ENCODE measurements at places on chromosomes 16 and 17.

- DNase-seq: no peak
These were observed 63.2 kb downstream of the RPH3AL start for GRCh38 chr17:289409-289808.

- no peak for DNase-seq
These were observed 63.2 kb upstream of the MARCHF10 start for GRCh38 chr17:62871291-62871690.

GRCh38 chr17:57704448-57704847 lies 40.7 kb downstream of the CCDC182 start:
- no peak for DNase-seq

GRCh38 chr17:73478768-73479424 lies 165.3 kb downstream of the SDK2 start:
- no peak for DNase-seq

- no peak for DNase-seq
These were observed 12.0 kb upstream of the CA4 start for GRCh38 chr17:60137731-60138130.

DNA sequence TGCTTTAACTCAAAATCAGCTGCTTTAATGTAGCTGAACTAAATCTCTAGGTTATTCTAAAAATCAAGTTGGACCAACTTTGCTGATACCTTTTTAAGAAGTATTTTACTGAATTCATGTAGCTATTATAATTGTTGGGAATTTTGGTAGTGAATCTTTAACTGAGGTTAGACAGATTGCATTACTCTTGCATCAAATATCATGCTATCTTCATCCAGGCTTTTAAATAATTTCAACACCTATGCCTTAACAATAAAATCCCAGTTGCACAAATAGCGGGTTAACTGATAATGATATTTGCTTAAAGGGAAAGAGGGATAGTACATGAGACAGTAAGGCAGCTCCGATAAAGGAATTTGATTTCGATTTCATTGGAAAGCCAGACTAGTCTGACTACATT lies 241.3 kb upstream of the TBX2 start:
- no peak for DNase-seq

GRCh38 chr17:12070561-12070960 lies 49.9 kb downstream of the MAP2K4 start:
- no peak for DNase-seq

DNA sequence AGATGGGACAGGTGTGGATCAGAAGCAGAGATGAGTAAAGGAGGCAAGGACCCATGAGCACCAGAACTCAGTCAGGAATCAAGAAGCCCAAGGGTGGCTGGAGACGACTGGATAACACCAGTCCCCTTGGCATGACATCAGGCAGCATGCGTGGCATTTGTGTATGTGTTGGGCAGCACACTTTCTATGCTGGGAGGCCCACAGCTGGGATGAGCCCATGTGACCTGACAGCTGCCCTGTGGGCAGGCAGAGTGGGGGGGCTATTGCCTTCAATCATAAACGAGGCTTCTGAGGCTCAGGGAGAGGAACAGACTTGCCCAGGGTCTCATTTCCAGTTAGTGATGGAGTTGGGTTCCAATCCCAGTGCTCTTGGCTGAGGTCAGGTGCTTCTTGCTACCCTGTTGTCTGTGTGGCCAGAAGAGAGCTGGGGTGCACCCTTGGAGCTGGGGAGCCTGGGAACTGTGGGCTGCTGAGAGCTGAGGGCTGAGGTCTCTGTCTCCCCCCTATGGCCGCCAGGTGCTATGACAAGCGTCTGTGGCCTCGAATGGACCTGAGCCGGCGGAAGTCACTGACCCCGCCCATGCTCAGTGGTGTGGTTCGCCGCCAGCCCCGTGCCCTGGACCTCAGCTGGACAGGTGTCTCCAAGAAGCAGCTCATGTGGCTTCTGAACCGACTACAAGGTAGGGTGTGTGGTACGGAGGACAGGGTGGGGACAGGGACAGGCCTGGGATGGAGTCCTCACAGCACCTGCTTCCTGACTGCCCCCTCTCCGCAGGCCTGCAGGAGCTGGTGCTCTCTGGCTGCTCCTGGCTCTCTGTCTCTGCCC lies 7.1 kb upstream of the ORAI3 start:
- peak; percentile 53 for DNase-seq

DNA sequence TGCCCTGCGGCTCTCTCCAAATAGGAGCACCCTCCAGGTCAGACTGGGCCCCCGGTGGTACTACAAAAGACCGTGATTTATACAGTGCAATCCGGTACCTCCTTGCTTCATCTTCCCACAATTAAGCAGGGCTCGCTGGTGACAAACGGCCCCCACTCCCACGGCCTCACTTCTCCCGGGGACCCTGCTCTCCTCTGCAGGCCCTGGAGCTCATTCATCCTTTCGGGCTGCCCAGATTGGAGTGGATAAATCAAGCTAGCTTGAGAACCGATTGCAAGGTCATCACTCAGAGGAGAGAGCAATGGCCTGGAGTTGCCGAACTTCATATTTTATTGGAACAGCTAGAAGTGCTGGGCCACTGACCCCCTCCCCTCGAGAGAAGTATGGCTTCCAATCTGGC lies 193.5 kb upstream of the IRX6 start:
- DNase-seq: no peak

DNA sequence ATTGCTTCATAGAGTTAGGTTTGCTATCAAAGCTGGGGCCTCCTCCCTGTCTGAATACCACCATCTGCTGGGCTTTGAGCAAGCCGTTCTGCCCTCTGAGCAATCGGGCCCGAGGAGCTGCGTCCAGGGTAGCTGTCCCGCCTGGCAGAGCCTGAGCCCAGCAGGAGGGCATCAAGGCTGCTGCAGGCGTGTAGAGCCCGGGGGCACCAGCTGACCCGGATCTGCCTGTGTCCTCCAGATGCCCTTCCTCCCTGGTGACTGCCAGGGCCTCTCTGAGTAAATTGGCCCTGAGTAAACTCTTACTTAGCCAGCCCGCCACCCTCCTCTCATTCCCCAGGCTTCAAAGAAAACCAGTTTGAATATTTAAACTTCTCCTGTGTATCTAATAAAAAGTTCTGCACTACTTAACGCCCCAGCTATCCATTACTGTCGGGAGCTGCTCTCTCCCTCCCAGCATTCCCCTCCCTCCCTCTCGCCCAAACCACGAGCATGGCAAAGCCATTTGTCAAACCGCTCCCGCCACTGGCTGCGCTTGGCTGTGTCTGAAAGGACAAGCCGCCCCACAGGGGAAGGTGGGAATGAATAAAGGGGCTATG lies 16.4 kb downstream of the CDK5RAP3 start:
- DNase-seq: no peak

- no peak for DNase-seq
These were observed 342.3 kb downstream of the SNX29 start for GRCh38 chr16:12318661-12319427.

GRCh38 chr16:50305441-50306061 lies 39.2 kb downstream of the ADCY7 start:
- peak; percentile 27 for DNase-seq

DNA sequence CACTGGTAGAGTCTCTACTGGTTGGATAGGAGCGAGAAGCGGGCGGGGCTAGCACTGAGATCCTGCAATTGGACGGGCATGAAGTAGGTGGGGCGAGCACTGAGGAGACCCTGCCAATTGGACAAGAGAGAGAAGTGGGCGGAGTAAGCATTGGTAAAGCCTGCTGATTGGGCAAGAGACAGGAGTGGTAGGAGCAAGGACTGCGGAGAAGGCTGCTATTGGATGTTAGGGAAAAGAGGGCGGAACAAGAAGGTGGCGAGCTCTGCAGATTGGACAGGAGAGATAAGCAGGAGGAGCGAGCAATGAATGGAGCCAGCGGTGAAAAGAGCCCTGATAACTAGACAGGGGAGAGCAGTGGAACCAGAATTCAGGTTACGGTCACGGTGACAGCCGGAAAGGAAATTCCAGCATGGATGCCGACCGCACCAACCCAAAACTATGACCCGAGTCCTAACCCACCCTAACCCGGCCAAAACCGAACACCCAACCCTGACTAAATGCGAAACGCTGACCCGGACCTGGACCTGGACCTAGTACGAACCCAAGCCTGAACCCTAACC lies 4.8 kb downstream of the SCGB1C2 start:
- DNase-seq: peak; percentile 35

GRCh38 chr16:60110531-60110930 lies 1376.4 kb upstream of the GOT2 start:
- DNase-seq: no peak

DNA sequence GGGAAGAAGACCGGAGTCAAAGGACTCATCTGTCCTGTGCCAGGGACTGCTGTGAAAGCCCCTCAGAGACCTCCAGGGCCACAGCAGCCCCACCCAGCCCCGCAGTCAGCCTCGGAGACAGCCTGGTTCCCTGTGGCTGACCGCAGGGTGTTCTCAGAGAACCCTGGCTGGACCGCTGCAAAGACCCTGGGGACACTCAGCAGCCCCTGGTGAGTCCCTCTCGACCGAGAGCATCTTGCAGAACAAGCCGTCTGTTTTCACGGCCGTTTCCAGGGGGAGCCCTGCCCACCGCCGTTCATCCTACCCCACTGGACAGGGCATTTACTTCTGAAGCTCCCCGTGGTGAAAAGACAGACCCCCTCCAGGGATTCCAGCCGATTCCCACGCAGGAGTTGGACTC lies 10.3 kb downstream of the UBALD1 start:
- no peak for DNase-seq

DNA sequence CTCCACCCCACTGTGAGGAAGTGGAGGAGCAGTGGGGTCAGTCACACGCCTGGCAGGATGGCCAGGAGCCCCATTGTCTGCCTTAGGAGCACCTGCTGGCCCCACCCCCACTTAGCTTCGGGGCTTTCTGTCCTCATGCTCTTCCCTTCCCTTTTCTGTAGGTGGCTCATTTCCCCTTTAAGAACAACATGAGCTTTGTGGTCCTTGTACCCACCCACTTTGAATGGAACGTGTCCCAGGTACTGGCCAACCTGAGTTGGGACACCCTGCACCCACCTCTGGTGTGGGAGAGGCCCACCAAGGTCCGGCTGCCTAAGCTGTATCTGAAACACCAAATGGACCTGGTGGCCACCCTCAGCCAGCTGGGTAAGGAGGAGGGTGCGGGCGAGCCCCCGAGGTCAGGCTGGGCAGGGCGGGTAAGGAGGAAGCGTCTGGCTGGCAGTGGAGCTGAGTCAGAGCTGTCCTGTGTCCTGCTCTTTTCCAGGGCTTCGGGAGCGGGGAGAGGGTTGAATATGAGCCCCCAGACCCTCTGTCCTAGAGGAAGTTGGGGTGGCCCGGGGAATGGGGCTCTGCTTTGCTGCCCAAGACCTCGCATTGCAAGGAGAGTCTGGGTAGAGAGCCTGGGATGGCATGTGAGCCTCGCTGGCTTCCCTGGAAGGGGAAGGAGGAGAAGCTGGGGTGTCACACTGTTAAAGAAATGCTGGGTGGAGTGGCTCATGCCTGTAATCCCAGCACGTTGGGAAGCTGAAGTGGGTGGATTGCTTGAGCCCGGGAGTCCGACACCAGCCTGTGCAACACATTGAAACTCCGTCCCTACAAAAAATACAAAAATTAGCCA lies 9.2 kb upstream of the SERPINF1 start:
- DNase-seq: no peak

DNA sequence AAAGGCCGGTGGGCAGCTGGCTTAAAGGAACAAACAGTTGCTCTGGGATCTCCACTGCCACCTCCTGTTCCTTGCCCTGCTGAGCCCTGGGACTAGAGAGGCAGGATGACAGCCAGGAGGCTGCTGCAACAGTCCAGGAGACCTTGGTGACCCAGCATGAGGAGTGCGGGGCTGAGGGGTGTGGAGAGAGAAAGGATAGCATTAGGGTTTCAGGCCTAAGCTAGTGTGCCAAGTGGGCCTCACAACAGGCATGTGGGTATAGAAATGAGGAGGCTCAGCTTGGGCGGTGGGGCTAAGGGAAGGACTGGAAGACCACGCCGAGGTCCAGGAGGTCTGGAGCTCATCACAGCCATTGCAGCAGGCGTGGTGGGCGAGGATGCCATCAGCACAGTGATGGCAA lies 39.8 kb downstream of the SDK2 start:
- no peak for DNase-seq

DNA sequence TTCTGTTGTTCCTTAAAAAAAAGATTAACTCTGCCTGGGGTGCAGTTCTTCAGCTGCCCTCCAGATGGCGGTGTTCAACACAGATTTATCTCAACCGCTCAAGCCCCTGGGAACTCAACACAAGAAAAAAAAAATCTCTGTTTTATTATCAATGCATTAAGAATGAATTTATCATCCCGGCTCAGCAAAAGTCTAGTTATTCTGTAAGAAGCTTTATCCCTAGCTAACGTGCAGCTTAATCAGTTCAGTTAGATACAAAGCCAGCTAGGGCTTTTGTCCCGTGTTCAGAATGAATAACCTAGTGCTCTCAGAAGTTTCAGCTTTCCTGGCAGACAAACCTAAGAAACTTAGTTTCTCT lies 475.9 kb upstream of the CCL2 start:
- peak; percentile 58 for DNase-seq
